ENCODE measurements at places on chromosomes 3 and 15.

GRCh38 chr3:114213292-114213626 is 24.1 kb downstream of the ZNF80 start:
- DNase-seq: no peak

DNA sequence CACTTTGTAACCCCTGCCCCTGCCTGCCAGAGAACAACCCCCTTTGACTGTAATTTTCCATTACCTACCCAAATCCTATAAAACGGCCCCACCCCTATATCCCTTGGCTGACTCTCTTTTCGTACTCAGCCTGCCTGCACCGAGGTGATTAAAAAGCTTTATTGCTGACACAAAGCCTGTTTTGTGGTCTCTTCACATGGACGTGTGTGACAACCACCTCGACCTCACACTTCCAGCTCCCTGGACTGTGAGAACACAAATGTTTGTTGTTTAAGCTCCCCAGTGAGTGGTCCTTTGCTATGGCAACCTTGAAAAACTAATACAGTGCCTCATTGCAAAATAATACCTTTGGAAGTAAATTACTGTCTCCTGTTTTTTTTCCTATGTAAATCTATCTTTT is 299.2 kb upstream of the POU1F1 start:
- no peak for DNase-seq

GRCh38 chr3:124410471-124410870 is 319.8 kb upstream of the UMPS start:
- DNase-seq: no peak

- no peak for DNase-seq
Observed at GRCh38 chr3:1609416-1609815, 489.2 kb upstream of the CNTN4 start.

- no peak for DNase-seq
Observed at GRCh38 chr3:141914311-141914710, 37.9 kb downstream of the ATP1B3 start.

GRCh38 chr3:72892081-72892775 is 4.4 kb downstream of the GXYLT2 start:
- DNase-seq: no peak

DNA sequence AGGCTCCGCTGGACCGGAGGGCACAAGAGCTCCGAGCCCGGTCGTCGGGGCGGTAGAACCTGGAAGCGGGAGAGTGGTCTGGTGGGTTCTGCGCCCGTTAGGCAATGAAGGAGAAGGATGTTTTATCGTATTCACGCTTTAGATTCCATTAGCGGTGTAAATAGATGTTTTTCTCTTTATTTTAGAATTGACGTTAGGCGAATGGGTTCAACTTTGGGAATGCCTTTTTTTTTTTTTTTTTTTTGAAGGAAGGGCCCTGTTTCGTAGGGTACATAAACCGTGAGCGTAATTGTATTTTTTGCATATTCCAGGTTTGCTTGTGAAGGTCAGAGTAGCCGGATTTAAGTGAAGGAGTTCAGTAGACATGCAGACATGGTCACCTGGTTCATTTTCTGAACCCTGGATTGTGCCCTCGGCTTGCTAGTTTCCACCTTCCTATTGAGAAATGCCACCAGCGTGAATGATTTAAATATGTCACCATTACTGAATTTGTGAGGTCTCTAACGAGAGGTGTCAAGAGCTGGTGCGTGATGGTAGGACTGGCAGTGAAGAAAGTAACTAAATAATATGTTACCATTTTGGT is 808 bp downstream of the RBM6 start:
- no peak for DNase-seq

DNA sequence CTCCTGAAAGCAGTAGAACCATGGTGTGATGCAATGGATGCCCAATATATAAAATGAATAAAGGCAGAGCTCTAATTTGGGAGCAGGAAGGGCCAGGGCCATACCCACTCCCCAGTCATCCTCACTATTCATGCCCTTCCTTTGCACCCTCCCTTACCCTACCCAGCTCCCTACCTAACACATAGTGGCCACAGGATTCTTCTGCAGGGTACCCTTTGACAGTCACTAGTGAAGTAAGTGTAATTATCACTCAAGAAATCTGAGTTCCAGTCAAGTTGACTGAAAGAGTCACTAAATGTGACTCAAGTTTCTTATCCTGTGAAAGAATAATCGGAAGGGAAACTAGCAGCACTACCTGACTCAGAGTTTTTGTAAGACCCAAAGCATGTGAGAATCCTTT is 69.2 kb downstream of the RASA2 start:
- DNase-seq: no peak
